ENCODE measurements at places on chromosomes 13 and 19.

GRCh38 chr19:1786668-1787067 is 25.4 kb downstream of the ATP8B3 start:
- peaks cover 3% of the 10 kb centered on the region for H3K4me1 ChIP-seq
- no peak overlapping the region for H3K4me3 ChIP-seq
- no peak overlapping the region for H3K27ac ChIP-seq
- no peak for DNase-seq
- peaks cover under 1% of the 10 kb centered on the region for H3K27me3 ChIP-seq

DNA sequence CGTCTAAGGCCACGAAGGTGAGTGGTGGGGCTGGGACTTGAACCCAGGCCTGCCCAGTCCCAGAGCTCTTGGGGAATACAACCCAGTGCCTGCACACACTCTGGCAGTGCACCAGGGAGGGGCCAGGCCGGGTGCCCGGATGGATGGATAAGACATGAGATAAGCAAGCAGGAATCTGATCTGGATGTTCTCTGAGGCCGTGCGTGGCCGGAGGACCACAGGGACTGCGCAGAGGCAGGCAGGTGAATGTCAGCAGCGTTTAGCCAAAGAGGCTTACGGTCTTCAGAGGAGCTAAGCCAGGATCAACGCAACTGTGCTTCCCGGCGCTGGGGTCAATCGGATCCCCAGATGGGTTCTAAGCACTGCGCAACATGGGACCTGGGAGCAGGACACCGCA is 1.5 kb downstream of the ZNF787 start:
- peaks cover 22% of the 10 kb centered on the region for H3K36me3 ChIP-seq
- peaks cover 21% of the 10 kb centered on the region for H3K4me1 ChIP-seq
- H3K27ac ChIP-seq, result peak overlapping the region; percentile 75
- H3K4me3 ChIP-seq, result peak overlapping the region; percentile 85
- DNase-seq, result peak; percentile 76

GRCh38 chr13:95704510-95704909 is 27.6 kb downstream of the DNAJC3 start:
- H3K4me3 ChIP-seq, result no peak overlapping the region
- H3K27ac ChIP-seq, result no peak overlapping the region

GRCh38 chr19:53908935-53909415 is at the start of gene CACNG7:
Gene CACNG7 (plus strand): TSS chr19:53909278. CDS start chr19:53912832, 3,554 bp downstream.
- H3K27me3 ChIP-seq, result peaks cover 39% of the 10 kb centered on the region
- H3K4me3 ChIP-seq, result no peak within 1 kb of the TSS
- H3K36me3 ChIP-seq, result no peaks in the 10 kb centered on the region
- no peak for DNase-seq
- peaks cover 3% of the 10 kb centered on the region for H3K4me1 ChIP-seq

DNA sequence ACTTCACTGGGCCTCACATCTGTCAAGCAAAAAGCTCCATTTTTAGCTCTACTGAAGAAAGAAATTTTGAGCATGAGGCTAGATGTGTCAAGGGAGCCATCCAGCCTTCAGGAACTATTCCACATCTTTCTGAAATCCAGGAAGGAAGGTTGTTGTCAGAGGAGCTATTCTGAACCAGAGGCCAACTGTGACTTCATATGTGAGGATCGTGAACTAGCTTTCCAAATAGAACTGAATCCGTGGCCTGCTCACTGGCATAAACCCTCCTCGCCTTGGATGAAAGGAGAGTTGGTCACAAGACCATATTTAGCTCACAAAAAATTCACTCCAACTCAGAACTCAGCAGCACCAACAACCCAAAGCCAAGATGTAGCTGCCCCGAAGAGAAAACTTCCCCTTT is 195.8 kb downstream of the FOXO1 start:
- no peaks in the 10 kb centered on the region for H3K27me3 ChIP-seq
- no peaks in the 10 kb centered on the region for H3K36me3 ChIP-seq
- peaks cover 11% of the 10 kb centered on the region for H3K4me1 ChIP-seq
- H3K27ac ChIP-seq, result no peak overlapping the region
- no peak overlapping the region for H3K4me3 ChIP-seq

Data from trophoblast cell (in vitro differentiated cells and primary cell).